ENCODE measurements at places on chromosomes 7 and 10. TPM values are rescaled to one million over a fixed set of nuclear protein-coding genes. Genes with fewer than 3 reads are reported as not detected.

GRCh38 chr10:122659651-122660050, 40.0 kb downstream of the C10orf120 start:
- no peak for DNase-seq

- DNase-seq: no peak
Observed at GRCh38 chr10:128051548-128051947, 74.7 kb downstream of the MKI67 start.

- no peak for DNase-seq
Observed at GRCh38 chr10:74234569-74234968, 83.5 kb downstream of the ADK start.

- DNase-seq: no peak
Observed at GRCh38 chr10:17781856-17782255, 27.3 kb upstream of the MRC1 start.

GRCh38 chr10:28709001-28709710, 31.8 kb downstream of the BAMBI start:
- DNase-seq: no peak

DNA sequence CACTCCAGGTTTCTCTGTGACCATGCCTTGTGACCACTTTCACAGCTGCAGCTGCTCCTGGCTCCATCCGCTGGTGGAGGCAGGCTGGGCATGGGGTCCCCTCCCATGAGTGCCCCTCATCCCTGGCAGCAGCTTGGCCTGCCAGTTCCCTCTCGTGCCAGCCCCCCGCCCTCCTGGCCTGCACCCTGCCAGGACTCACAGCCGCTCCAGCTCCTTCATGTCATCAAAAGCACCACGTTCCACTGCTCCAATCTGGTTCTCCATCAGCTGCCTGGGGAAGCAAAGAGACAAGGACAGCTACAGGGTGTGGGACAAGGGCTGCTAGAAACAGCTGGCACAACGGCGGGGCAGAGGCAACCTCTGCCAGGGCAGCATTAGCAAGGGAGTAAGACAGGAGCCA, 22.6 kb downstream of the SLIT1 start:
- no peak for DNase-seq

DNA sequence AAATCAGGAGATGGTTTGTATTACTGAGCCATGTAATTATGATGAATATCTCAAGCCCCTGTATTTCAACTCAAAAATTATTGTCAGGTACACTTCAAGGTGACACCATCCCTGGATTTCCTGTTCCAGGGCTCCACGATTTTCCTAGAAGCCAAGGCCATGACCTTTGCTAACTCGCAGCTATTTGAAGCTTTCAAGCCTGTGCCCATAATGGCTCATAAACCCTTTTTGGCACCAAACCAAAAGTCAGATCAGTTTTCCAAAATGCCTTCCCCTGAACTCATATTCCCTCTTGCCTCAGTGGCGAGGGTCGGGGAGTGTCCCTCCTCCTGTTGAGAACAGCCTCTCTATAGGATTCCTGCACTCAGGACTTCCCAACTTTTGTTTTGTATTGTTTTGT, 70.8 kb downstream of the HIP1 start:
- no peak for DNase-seq

GRCh38 chr10:45006276-45007030, 5.7 kb downstream of the ZNF22 start:
- no peak for DNase-seq

Gene ZNF853
- 4.9 TPM for total RNA-seq

Gene CADPS2
- total RNA-seq: not detected

DNA sequence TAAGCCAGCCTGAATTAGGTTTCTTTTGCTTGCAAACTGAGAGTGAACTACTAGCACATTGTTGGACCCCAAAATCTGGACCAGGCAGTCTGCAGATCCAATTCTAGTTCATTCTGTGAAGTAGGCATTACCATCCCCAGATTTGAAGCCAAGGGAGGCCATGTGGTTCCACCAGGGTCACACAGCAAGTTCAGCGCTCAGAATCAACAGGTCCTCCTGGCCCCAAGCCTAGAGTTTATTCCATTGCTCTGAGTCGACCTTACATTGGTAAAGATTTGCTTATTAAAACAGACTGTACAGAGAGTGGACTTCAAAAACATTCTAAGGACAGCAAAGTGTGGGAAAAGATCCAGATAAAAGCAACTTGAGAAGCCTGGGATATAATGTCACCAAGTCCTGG, 50.9 kb downstream of the AFAP1L2 start:
- no peak for DNase-seq

DNA sequence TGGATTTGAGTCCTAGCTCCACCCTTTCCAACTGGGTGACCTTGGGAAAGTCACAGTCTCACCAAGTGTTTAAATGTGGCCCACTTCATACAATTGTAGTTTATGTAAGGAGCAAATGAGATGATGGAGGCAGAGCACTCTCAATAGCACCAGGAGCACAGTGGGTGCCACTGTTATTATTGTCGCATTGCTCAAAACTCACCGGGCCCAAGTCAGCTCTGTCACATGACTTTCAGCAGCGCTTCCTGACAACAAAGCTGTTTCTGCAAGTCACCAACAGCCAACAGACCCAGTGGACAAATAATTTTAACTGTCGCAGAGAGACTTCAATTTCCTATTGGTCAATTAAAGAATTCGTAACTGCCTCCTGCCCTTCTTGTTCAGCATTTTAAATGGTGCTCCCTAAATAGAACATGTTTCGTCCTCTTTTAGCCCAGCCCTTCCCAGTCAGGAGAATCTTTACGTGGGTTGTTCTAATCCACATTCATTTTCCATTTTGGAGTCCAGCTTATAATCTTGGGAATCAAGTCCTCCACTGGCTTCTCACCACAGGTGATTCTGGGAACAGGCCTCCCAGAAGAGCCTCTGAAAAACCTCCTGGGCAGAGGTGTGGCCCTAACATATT, 415.6 kb upstream of the NPVF start:
- no peak for DNase-seq
